Heart left ventricle (tissue), 16 donors: ENCODE measurements at places on chromosomes 2 and 18. TPM values are rescaled to one million over a fixed set of nuclear protein-coding genes. Genes with fewer than 3 reads are reported as not detected.

LYPD1 gene
- total RNA-seq: not detected

DPP10 gene
- not detected for total RNA-seq

UCN gene
- 1.1 TPM for total RNA-seq

CHRND gene
- total RNA-seq: not detected

TRIM43 gene
- total RNA-seq: not detected

CNDP1 gene
- not detected for total RNA-seq

VAMP8 gene
- 5.4 TPM for total RNA-seq

DNA sequence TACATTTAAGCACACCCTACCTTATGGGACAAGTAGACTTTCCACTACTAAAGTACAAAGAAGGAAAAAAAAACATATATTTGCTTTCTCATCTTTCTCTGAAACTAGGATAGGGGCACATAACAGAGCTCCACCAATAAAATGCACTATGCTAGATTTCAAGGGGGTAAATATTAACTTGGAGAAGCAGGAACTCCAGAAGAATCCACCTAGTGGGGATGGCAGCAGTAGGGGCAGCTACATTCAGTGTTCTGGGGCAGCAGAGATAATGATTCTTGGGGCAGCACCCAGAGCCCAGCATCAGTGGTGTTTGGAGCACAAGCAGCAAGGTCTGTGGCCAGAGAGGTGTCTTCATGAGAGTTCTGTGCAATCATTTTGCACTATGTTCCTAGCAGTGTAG, 64.7 kb downstream of the DTNB start:
- no peaks in the 10 kb centered on the region for H3K36me3 ChIP-seq
- DNase-seq: no peak
- H3K4me3 ChIP-seq: no peak overlapping the region
- H3K27ac ChIP-seq: no peak overlapping the region
- H3K27me3 ChIP-seq: no peaks in the 10 kb centered on the region

DNA sequence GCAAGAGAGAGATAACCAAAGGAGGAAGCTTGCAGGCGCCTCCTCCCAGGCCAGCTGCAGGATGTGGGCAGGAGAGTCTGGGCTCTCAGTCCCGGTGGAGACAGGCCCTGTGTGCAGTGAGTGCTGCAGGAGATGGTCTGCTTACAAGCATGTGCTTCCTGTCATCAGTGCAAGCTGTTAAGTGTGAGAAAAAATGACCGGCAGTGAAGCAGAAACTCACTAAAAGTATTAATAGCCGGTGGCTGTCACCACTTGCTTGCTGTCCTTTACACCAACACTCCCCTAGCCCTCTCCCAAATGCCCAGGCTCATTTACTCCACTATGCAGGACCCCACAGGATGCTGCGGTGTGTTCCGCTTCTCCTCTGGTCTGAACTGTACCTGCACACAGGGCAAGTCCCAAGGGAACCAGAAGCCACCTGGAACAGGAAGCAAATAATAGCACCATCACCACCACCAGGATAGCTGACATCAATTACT, 435.6 kb upstream of the HS6ST1 start:
- no peaks in the 10 kb centered on the region for H3K4me1 ChIP-seq
- H3K27me3 ChIP-seq: no peaks in the 10 kb centered on the region
- DNase-seq: peak; percentile 82
- no peak overlapping the region for H3K27ac ChIP-seq
- H3K36me3 ChIP-seq: no peaks in the 10 kb centered on the region

GRCh38 chr2:1633092-1633671, 111.1 kb downstream of the PXDN start:
- peaks cover 5% of the 10 kb centered on the region for H3K4me1 ChIP-seq
- no peaks in the 10 kb centered on the region for H3K27me3 ChIP-seq
- no peak overlapping the region for H3K4me3 ChIP-seq

GRCh38 chr2:96176661-96177060, 31.4 kb upstream of the DUSP2 start:
- peaks cover 6% of the 10 kb centered on the region for H3K4me1 ChIP-seq
- no peak overlapping the region for H3K27ac ChIP-seq
- no peaks in the 10 kb centered on the region for H3K27me3 ChIP-seq
- no peaks in the 10 kb centered on the region for H3K36me3 ChIP-seq
- no peak overlapping the region for H3K4me3 ChIP-seq
- no peak for DNase-seq

DNA sequence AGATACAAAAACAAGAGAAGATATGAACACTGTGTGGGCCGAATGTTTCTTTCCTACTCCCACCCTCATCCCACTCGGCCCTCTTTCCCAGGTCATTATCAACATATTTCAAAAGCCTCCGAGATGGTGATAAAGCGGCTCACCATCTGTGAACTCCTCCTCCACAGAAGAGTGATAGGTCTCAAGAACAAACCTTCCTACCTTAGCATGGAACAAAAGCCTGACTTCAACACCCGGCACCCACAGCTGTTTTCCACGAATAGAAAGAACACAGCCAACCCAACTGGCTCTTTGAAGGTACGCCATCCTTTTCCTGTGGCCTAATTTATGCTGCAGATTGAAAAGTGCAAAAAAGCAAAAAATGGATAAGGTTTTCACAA, 28.8 kb downstream of the BCL2 start:
- H3K4me1 ChIP-seq: peaks cover 9% of the 10 kb centered on the region
- no peak for DNase-seq
- H3K4me3 ChIP-seq: no peak overlapping the region
- H3K27me3 ChIP-seq: no peaks in the 10 kb centered on the region
- H3K27ac ChIP-seq: no peak overlapping the region
- H3K36me3 ChIP-seq: no peaks in the 10 kb centered on the region

DNA sequence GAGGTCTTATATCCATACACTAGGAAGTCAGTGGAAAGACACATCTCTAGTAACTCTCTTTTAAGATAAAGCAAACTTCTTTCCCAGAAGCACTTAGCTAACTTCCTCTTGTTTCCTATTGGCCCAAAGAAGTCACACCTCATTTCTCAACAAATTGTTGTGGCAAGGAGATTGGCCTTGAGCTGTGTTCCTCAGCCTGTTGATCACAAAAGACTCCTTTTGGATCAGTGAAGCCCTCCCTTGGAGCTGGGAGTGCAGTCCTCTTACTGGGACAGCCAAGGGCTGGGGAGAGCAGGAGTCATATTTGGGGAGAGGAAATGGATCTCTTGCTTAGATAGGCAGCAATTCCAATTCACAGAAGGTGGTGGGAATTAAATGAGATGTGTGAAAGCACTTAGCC, 51.2 kb upstream of the DAPL1 start:
- no peak overlapping the region for H3K27ac ChIP-seq
- H3K27me3 ChIP-seq: no peaks in the 10 kb centered on the region
- no peak overlapping the region for H3K4me3 ChIP-seq
- H3K4me1 ChIP-seq: peaks cover 66% of the 10 kb centered on the region
- no peaks in the 10 kb centered on the region for H3K36me3 ChIP-seq
- DNase-seq: no peak

- no peaks in the 10 kb centered on the region for H3K27me3 ChIP-seq
- H3K4me1 ChIP-seq: peaks cover 19% of the 10 kb centered on the region
- peaks cover 5% of the 10 kb centered on the region for H3K36me3 ChIP-seq
- peak overlapping the region; percentile 59 for H3K4me3 ChIP-seq
Measured at GRCh38 chr2:27489118-27489497, 435 bp downstream of the IFT172 start.

GRCh38 chr2:63853527-63854310, 12.0 kb downstream of the UGP2 start:
- no peak overlapping the region for H3K4me3 ChIP-seq
- peaks cover 81% of the 10 kb centered on the region for H3K4me1 ChIP-seq
- H3K27ac ChIP-seq: peak overlapping the region; percentile 44
- DNase-seq: no peak
- no peaks in the 10 kb centered on the region for H3K27me3 ChIP-seq
- no peaks in the 10 kb centered on the region for H3K36me3 ChIP-seq

DNA sequence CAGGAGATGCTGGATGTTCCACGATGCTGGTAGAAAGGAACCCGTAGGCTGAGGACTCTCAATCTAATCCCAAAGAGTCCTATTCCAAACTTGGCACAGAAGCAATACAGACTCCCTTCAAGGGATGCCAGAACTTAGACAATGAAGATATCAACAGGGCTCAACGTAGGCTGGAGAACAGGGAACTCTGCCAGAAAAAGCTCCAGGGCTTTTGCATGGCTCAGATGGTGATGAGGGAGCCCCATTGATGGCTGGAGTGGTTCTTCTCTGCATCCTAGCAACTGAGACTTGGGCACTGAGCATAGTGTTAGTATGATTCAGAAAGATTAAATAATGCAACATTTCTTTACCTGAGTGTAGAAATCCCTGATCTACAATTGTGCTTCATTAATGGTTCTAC, 117.2 kb upstream of the NCK2 start:
- H3K27ac ChIP-seq: no peak overlapping the region
- no peaks in the 10 kb centered on the region for H3K4me1 ChIP-seq
- no peak overlapping the region for H3K4me3 ChIP-seq
- no peak for DNase-seq

DNA sequence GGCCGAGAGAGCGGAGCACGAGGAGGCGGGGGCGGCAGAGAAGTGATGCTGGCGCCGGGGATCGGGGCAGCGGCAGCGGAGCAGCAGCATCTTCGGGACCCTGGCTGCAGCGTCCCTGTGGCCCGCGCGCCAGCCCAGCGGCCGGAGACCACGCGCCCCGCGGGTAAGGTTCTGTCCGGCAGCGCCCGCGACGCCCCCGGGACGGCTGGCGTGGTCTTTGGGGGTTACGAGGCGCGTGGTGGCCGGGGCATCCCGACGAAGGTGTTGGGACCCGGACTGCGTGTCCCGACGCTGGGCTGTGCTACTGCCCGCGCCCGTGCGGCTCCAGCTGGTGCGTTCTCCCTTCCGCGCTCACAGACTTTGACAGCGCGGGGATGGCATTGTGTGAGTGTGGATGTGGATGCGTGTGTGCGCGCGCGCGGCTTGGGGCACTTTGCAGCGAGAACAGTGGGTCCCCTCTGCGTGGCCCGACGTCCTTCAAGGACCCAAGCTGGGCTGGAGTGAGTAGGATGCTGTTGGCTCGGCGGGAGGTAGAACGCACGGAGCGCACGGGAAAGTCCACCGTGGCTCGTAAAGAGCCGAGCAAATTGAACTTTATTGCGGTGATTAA, 405.0 kb downstream of the XIRP2 start:
- no peaks in the 10 kb centered on the region for H3K36me3 ChIP-seq
- H3K4me1 ChIP-seq: peaks cover 16% of the 10 kb centered on the region
- peak overlapping the region; percentile 69 for H3K4me3 ChIP-seq
- peaks cover 7% of the 10 kb centered on the region for H3K27me3 ChIP-seq
- H3K27ac ChIP-seq: no peak overlapping the region

DNA sequence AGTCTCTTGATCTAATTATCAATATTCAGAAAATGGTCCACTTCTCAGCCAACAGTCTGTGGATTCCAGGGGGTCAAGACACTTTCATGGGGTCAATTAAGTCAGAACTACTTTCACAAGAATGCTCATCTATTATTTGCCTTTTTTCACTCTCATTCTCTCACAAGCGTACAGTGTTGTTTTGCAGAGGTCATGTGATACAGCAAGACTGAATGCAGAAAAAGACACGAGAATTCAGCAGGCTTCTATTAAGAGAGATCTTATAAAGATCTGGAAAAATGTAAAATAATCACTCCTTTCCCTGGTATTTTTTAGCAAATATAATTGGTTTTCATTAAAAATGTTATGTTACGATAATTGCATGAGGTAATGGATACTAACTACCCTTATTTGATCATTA, 8.7 kb downstream of the RPRD1A start:
- no peaks in the 10 kb centered on the region for H3K36me3 ChIP-seq
- H3K4me3 ChIP-seq: no peak overlapping the region
- no peak for DNase-seq
- H3K27ac ChIP-seq: no peak overlapping the region
- peaks cover 14% of the 10 kb centered on the region for H3K4me1 ChIP-seq

GRCh38 chr18:63969942-63970808, at the start of gene SERPINB8:
SERPINB8 (plus strand) TSS chr18:63970081; CDS start chr18:63978309, 8,228 bp downstream.
- DNase-seq: peak; percentile 94
- H3K4me1 ChIP-seq: peaks cover 13% of the 10 kb centered on the region
- peak within 1 kb of the TSS; percentile 79 for H3K4me3 ChIP-seq
- H3K36me3 ChIP-seq: no peaks in the 10 kb centered on the region
- peak within 1 kb of the TSS; percentile 92 for H3K27ac ChIP-seq

DNA sequence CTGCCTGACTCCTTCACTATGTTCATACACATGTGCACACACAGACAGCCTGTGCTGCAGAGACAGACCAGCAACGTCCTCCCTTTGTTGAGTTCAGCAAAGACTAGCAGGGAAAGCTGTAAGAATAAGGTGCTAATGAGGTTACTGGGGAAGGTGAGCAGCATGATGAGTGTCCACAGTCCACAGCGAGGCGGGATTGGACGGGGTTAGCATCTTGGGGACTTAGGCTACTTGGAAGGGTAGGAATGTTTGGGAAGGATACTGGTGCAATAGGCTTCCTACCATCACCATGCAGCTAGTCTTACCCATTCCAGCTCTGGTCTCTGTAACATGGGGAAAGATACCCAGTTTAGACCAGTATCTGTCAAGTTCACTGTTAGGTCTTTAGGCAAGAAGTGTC, 41.9 kb downstream of the DPYSL5 start:
- no peak for DNase-seq
- no peaks in the 10 kb centered on the region for H3K27me3 ChIP-seq
- H3K4me3 ChIP-seq: no peak overlapping the region
- no peaks in the 10 kb centered on the region for H3K36me3 ChIP-seq

DNA sequence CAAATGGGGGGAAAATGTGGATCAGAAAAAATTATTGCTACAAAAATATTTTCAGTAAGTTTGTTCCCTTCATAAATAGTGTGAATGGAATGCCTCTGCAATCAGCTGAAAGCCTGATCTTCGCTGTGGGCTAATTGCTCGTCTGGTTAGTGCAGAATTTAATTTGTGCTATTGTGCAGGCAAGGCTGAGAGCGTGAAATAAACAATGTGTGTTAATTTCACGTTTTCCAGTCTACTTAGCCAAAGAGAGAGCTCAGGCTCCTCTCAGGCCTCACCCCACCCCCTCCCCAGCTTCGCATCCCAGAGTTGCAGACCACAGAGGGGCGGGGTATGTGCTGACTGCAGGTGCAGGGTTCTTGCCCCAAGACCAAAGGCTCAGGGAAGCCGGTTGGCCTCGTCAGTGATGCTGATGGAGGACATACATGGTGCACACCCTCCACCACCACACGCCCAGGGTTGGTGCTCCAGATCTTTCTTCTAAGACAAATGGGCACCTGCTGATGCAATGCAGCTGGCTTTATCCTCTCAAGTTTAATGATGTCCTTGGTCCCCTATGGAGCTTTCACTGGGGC, 302.6 kb upstream of the SLC14A2 start:
- H3K27ac ChIP-seq: no peak overlapping the region
- DNase-seq: no peak
- H3K36me3 ChIP-seq: no peaks in the 10 kb centered on the region
- H3K4me1 ChIP-seq: no peaks in the 10 kb centered on the region
- no peak overlapping the region for H3K4me3 ChIP-seq

DNA sequence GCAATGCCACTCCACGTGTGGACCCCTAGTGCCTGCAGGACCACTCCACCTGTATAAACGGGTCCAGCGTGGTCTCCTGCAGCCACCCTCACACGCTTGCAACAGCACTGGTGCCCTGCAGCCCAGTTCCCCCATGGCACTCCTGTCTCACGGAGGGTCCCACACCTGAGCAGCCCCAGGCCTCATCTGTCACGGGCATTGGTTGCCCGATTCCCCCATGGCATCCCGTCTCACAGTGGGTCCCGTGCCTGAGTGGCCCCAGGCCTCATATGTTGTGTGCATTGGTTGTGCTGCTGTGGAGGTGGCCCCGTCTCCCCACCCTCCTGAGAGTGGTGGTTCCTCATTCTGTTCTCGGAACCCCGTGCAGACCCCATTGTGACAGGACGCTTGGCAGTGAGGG, 43.4 kb downstream of the CTDP1 start:
- H3K4me1 ChIP-seq: no peaks in the 10 kb centered on the region
- H3K27ac ChIP-seq: no peak overlapping the region
- peaks cover 40% of the 10 kb centered on the region for H3K36me3 ChIP-seq
- DNase-seq: peak; percentile 8
- H3K27me3 ChIP-seq: no peaks in the 10 kb centered on the region

- peak; percentile 22 for DNase-seq
- H3K4me1 ChIP-seq: peaks cover 16% of the 10 kb centered on the region
- H3K27me3 ChIP-seq: no peaks in the 10 kb centered on the region
- no peaks in the 10 kb centered on the region for H3K36me3 ChIP-seq
- H3K4me3 ChIP-seq: no peak overlapping the region
Measured at GRCh38 chr2:128298846-128299507, 19.7 kb downstream of the HS6ST1 start.
